ENCODE measurements at places on chromosomes 6 and 20.

DNA sequence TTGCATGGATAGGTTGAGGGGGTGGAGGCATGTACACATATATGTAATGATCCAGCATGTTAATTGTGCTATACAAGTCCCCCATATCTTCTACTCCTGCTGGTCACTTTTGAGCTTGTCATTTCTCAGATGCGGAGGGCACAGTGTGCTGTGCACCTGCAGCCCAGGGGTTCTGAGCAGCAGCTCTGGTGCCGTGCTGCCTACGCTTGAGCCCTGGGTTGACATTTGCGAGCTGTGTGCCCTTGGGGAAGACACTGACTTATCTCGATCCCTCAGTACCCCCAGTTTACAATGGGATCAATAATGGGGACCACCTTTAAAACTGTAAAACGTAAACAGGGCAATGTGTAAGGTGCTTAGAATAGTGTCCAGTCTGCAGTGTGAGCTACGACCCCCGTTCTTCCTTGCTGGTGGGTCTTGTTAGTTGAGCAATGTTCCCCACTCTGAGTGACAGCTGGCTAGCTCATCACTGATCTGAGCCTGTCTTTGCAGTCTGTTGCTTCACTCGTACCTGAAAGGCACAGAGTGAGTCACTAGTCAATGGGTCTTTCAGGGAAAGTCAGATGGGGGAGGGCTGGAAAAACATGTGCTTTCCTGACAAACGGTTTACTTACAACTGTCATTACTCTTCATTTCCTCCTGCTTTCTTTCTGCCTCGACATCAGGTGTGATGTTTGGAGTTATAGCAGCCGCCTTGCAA lies 91.7 kb downstream of the SLC2A10 start:
- no peak for DNase-seq

DNA sequence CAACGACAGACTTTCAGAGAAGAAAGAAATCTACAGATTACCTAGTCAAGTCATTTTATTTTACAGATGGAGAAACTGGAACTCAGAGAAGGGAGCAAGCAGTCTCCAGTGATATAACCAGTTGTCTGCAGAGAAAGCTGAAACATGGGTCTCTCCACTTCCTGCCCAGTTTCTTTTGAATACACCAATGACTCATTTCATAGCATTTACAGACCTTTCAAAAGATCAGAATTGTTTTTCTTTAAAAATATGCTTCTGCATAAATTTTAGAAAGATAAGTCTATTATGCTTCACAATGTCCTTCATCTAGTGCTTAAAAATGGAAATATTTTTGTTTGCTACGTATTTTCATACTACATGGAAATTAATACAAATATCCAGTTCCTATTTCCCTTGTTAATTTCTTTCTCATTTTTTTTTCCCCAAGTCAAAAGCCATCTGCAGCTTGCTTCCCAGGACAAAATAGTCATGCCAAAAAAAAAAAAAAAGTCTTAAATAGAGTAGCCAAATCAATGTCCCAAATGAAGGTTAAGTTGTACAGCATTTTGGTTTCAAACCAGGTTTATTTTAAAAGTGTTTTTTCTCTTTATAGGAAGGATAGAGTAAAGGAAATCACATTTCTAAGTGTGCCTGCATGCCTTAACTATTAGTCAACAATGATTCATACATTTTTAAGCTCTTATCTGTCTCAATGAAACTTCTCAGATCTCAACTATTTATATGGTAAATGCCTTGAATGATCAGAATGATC lies 36.9 kb downstream of the ARHGAP18 start:
- DNase-seq = peak; percentile 80

- no peak for DNase-seq
These were observed 847 bp upstream of the NCR2 start for GRCh38 chr6:41334482-41335040.

DNA sequence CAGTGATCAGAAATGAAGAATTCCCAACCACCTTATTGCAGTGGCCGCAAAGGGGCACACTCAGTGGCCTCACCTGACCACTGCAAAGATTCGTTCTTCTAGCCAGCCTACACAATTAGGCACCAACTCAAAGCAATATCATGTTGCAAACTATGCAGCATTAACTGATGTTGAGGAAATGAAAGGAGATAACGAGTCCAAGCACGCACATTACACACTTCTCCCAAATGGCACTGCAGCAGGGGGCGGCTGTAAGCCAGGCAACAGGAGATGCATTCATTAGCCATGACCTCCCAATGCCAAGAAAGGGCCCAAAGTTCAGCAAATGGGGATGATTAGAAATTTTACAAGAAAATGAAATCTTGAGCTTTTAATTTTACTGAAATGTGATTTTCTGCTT lies 39.3 kb downstream of the ATXN1 start:
- DNase-seq = no peak

GRCh38 chr20:52010541-52010940 lies 181.0 kb downstream of the ZFP64 start:
- DNase-seq = no peak

DNA sequence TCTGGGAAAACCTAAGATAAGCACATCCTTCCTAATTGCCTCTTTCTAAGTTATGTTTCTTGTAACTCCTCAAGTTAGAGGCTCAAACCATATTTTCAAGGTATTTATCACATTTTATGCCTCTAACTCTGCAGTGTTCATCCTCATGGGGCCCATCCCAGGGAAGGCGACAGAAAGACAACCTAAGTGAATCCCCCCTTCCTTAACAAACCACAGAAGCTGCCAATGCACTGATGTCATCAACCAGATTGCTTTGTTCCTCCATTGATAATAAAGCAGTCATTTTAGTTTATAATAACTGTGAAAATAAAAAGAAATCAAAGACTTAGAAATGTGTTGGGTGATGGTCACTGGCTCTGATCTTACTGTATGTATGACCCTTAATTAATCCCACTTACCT lies 119.5 kb upstream of the TCF21 start:
- no peak for DNase-seq

DNA sequence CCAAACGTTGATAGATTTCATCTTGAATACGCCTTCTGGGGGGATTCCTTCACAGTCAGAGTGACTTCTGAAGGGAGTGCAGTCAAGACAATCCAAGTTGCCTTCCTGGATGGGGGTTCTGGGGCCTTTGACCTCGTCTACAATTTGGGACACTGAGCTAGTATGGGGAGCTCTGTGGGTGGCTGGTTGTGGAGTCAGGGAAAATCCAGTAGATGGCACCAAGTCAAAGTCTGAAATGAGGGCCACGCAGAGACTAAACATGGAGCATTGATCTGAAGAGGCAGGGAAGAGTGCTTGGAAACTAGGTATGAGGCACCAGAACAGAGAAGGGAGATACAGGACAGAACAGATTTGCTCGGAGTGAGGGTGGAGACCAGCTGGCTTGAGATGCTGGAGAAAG lies 43.6 kb upstream of the CCN6 start:
- DNase-seq = no peak

DNA sequence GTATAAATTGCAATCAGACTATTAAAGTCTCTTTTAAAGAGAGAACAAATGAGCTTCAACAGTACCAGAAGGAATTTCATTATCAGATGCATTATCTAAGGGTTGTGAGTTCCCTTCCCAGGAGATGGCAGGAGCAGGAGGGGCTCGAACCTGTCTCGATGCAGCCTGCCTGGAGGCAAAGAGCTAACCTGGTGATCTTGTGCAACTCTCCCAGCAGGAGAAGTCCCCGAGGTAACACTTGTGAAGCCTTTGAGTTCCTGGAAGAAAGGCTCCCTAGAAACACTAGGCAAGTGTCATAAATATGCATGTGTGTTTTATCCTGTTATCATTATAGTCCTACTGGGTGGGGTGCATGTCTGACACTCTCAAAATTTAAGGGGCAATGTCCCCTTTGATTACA lies 232.2 kb upstream of the ARID1B start:
- no peak for DNase-seq

DNA sequence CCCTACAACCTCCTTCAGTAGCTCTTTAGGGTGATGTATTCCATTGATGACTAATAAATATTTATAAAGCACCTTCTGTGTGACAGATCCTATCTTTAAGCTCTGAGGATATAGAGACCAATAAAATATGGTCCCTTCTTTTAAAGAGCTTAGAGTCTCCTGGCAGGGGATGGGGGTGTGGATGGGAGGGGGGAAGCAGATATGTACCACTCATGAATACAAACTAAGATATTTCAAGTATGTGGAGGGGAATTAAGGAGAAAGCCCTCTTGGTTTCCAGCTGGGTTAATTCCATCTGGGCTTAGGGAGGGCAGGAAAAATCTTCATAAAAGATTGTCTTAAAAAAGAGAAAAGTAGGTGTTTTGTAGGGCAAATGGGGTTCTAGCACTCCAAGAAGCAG lies 21.6 kb upstream of the FBXO9 start:
- DNase-seq = no peak

GRCh38 chr6:136703331-136703865 lies 88.9 kb downstream of the MAP3K5 start:
- no peak for DNase-seq

- no peak for DNase-seq
These were observed 164.1 kb upstream of the CHD6 start for GRCh38 chr20:41782255-41782654.

- no peak for DNase-seq
These were observed 3.4 kb upstream of the SRC start for GRCh38 chr20:37342231-37343177.

- no peak for DNase-seq
These were observed 40.3 kb downstream of the MAP3K4 start for GRCh38 chr6:161031721-161032495.

DNA sequence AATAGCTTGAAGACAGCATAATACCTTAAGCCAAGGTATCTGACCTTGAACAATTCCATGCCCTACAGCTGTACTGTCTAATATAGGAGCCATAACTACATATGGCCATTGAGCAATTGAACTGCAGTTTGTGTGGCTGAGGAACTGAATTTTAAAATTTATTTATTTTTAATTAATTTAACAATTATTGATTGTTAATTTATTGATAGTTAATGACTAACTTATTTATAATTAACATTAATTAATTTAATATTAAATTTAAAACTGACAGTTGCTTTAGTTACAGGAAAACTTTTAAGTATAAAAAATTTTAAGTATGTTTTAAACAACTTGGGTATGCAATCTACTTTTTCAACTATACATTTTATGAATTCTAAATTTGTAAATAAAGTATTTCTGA lies 12.3 kb upstream of the MYB start:
- DNase-seq = no peak

DNA sequence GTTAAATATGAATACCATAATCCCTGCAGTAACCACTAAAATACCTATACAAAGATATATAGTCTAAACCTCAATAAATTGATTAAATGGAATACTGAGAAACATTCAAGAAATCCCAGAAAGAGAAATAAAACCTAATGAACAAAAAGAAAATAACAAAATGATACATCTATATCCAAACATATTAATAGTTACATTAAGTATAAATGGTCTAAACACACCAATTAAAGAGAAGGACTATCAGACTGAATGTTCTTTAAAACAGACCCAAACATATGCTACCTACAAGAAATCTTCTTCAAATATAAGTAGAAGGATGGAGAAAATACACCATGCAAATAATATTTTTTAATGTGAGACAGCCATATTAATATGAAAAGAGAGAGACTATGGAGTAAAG lies 22.0 kb downstream of the NINL start:
- DNase-seq = no peak

GRCh38 chr6:113651920-113652319 lies 205.2 kb upstream of the MARCKS start:
- no peak for DNase-seq

- no peak for DNase-seq
These were observed 84.4 kb downstream of the PLCG1 start for GRCh38 chr20:41221614-41222218.

GRCh38 chr6:2807342-2808090 lies 34.1 kb downstream of the SERPINB1 start:
- no peak for DNase-seq

DNA sequence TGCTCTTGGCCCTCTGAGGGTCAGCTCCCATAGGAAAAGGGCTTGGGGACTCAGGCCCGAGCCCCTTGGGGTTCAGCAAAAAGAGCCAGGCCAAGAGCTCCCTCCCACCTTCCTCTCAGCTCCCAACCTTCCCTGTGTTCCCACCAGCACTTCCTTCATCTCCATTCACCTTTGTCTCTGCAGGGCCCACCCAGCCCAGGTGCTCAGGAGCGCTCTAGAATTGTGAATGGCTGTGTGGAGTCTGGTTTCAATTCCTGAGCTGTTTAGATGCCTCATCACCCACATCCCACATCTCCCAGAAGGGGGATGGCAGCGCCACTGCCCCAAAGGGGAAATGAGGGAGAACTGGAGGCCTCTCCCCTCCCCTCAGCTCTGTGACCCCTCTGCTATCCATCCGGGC lies 7.7 kb downstream of the GRM4 start:
- DNase-seq = no peak

- no peak for DNase-seq
These were observed 147.0 kb downstream of the CDKAL1 start for GRCh38 chr6:20681243-20681684.

DNA sequence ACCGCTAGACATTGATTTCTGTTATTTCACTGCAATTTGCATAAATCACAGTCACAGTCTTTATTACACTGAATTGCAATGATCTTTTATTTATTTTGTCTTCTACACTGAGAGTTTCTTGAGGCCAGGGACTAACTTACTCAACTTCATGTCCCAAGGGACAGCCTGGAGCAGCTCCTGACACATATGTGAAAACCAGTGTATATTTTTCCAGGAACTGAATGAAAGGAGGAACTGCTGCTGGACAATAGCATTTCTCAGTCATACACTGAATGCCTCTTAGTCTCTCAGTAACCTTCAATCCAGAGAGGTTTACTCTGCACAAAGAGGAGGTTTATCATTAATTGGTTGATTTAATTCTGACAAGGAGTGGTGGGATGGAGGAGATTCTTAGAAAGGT lies 5.9 kb downstream of the F13A1 start:
- no peak for DNase-seq

DNA sequence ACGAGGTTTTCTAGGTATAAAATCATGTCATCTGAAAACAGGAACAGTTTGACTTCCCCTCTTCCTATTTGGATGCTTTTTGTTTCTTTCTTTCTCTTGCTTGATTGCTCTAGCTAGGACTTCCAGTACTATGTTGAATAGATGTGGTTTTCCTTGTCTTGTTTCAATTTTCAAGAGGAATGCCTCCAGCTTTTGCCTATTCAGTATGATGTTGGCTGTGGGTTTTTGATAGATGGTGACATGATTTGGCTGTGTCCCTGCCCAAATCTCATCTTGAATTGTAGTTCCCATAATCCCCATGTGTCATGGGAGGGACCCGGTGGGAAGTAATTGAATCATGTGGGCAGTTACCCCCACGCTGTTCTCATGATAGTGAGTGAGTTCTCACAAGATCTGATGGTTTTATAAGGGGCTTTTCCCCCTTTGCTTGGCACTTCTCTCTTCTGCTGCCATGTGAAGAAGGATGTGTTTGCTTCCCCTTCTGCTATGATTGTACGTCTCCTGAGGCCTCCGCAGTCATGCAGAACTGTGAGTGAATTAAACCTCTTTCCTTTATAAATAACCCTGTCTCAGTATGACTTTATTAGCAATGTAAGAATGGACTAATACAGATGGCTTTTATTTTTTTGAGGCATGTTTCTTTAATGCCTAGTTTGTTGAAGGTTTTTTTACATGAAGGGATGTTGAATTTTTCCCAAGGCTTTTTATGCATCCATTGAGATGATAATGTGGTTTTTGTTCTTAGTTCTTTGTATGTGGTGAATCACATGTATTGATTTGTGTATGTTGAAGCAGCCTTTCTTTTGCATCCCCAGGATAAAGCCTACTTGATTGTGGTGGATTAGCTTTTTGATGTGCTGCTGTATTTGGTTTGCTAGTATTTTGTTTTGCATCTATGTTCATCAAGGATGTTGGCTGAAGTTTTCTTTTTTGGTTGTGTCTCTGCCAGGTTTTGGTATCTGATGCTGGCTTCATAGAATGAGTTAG lies 239.1 kb downstream of the THBS2 start:
- DNase-seq = no peak
